ENCODE measurements at places on chromosomes 5 and 9. TPM values are rescaled to one million over a fixed set of nuclear protein-coding genes. Genes with fewer than 3 reads are reported as not detected.

Gene ACOT12
- total RNA-seq, result not detected

- no peaks in the 10 kb centered on the region for H3K36me3 ChIP-seq
- peaks cover 3% of the 10 kb centered on the region for H3K27me3 ChIP-seq
- no peak overlapping the region for H3K4me3 ChIP-seq
- H3K4me1 ChIP-seq, result peaks cover 10% of the 10 kb centered on the region
- no peak for DNase-seq
- no peak overlapping the region for H3K27ac ChIP-seq
These were observed 72.4 kb upstream of the UNC5A start for GRCh38 chr5:176737746-176738636.

GRCh38 chr9:94817291-94818177 lies 91.0 kb downstream of the AOPEP start:
- no peak overlapping the region for H3K27ac ChIP-seq
- H3K36me3 ChIP-seq, result no peaks in the 10 kb centered on the region
- no peak overlapping the region for H3K4me3 ChIP-seq
- H3K4me1 ChIP-seq, result no peaks in the 10 kb centered on the region
- no peak for DNase-seq
- no peaks in the 10 kb centered on the region for H3K27me3 ChIP-seq

GRCh38 chr5:83450183-83450966 lies 21.2 kb upstream of the VCAN start:
- DNase-seq, result no peak
- H3K27me3 ChIP-seq, result no peaks in the 10 kb centered on the region
- H3K4me1 ChIP-seq, result no peaks in the 10 kb centered on the region

DNA sequence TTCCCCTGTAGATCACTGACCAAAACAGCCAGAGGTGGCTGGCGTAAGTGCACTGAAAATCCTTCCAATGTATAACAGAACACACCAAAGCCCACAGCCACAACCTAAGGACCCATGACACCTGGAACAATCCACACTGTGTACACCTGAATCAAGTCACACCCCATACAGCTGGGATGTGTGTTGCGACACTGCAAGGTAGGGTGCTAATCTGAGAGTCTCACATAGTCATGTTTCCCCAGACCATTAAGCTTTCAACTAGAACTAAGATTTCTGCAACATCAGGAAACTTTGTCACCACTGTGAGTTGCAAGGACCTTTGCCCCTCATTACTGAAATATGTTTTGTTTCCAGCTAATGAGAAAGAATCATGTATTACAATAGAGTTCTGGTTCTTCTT lies 59.4 kb downstream of the MED27 start:
- no peaks in the 10 kb centered on the region for H3K36me3 ChIP-seq
- no peaks in the 10 kb centered on the region for H3K27me3 ChIP-seq
- no peaks in the 10 kb centered on the region for H3K4me1 ChIP-seq

DNA sequence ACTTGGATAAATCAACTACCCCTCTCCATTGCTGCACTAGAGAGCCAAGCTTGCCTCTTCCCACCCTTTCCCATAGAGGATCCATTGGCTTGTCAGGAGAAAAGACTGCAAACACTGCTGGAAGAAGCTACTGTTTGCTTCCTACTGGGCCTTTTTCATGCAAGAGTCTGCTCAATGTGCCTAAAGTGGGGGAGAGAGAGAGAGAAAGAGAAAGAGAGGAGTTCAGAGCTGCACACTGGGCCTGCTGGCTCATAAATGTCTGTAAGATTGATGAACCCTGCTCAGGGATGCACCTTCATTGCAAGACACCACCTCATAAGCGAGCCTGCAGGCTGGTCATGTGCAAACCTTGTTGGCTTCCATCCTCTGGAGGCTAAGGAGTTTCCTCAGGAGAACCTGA lies 269.4 kb downstream of the ZNF608 start:
- no peaks in the 10 kb centered on the region for H3K4me1 ChIP-seq
- H3K36me3 ChIP-seq, result no peaks in the 10 kb centered on the region
- H3K27ac ChIP-seq, result no peak overlapping the region
- H3K4me3 ChIP-seq, result no peak overlapping the region
- no peak for DNase-seq
- no peaks in the 10 kb centered on the region for H3K27me3 ChIP-seq

GRCh38 chr9:109935406-109936087 lies 155.5 kb downstream of the PALM2AKAP2 start:
- H3K27me3 ChIP-seq, result no peaks in the 10 kb centered on the region
- no peaks in the 10 kb centered on the region for H3K4me1 ChIP-seq
- no peak overlapping the region for H3K27ac ChIP-seq
- no peaks in the 10 kb centered on the region for H3K36me3 ChIP-seq

DNA sequence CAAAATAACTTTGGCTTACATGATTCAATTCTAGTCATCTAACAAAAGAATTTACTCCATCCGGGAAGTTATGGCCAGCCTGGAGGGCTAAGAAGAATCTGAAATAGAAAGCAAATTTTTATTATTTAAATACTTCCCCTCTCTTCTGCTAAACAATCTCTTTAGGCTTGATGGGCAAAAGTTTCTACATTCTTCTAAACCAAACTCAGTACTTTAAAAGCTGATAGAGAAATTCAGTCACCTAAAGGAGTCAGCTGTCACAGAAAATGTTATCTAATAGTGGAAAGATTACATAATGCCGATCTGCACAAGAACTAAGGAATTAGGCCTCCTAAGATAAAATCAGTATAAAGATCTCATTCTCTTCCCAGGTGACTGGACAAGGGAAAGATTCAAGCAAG lies 32.4 kb downstream of the GNAQ start:
- H3K4me1 ChIP-seq, result no peaks in the 10 kb centered on the region
- no peak overlapping the region for H3K4me3 ChIP-seq
- no peaks in the 10 kb centered on the region for H3K27me3 ChIP-seq
- no peak overlapping the region for H3K27ac ChIP-seq

GRCh38 chr5:110086658-110087388 lies 397.1 kb downstream of the MAN2A1 start:
- no peaks in the 10 kb centered on the region for H3K36me3 ChIP-seq
- no peaks in the 10 kb centered on the region for H3K4me1 ChIP-seq
- DNase-seq, result peak; percentile 40
- H3K4me3 ChIP-seq, result no peak overlapping the region

Gene SLC34A3
- total RNA-seq, result not detected

- H3K4me3 ChIP-seq, result no peak overlapping the region
- no peaks in the 10 kb centered on the region for H3K36me3 ChIP-seq
- peak overlapping the region; percentile 37 for H3K27ac ChIP-seq
These were observed 86.5 kb downstream of the CEMIP2 start for GRCh38 chr9:71681708-71682272.

GRCh38 chr9:36174731-36175130 lies 5.5 kb downstream of the CCIN start:
- H3K27ac ChIP-seq, result no peak overlapping the region
- no peaks in the 10 kb centered on the region for H3K4me1 ChIP-seq
- H3K27me3 ChIP-seq, result no peaks in the 10 kb centered on the region
- DNase-seq, result no peak

GRCh38 chr5:140075371-140075770 lies 32.3 kb upstream of the NRG2 start:
- no peak overlapping the region for H3K27ac ChIP-seq
- H3K4me1 ChIP-seq, result no peaks in the 10 kb centered on the region
- no peak for DNase-seq
- H3K27me3 ChIP-seq, result peaks cover 7% of the 10 kb centered on the region

DNA sequence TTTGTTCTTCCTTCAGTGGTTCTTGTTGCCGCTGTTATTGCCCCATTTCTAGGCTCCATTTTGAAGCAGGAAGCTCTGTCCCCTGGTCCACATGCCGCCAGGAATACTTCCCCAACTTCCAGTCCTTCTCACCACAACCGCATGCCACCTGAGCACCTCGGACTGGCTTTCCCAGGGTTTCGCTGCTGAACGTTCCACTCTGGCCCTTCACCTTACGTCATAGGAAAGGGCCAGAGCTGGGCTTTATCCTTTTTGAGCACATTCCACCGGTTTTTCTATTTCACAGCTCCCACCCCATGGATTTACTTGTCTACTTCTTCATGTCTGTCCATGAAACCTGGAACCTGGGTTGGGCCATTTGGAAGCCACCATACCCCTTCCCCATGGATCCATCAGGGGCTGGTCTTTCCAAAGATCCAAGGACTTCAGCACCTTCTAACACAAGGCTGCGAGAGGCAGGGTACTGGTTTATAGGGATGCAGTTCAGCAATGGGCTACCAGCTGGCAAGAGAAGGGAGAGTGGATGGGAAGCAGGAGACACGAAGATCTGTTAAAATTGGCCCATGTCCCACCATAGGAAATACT lies 557.4 kb downstream of the BNC2 start:
- H3K36me3 ChIP-seq, result no peaks in the 10 kb centered on the region
- H3K4me3 ChIP-seq, result no peak overlapping the region
- H3K27me3 ChIP-seq, result no peaks in the 10 kb centered on the region
- no peak overlapping the region for H3K27ac ChIP-seq
- no peak for DNase-seq

DNA sequence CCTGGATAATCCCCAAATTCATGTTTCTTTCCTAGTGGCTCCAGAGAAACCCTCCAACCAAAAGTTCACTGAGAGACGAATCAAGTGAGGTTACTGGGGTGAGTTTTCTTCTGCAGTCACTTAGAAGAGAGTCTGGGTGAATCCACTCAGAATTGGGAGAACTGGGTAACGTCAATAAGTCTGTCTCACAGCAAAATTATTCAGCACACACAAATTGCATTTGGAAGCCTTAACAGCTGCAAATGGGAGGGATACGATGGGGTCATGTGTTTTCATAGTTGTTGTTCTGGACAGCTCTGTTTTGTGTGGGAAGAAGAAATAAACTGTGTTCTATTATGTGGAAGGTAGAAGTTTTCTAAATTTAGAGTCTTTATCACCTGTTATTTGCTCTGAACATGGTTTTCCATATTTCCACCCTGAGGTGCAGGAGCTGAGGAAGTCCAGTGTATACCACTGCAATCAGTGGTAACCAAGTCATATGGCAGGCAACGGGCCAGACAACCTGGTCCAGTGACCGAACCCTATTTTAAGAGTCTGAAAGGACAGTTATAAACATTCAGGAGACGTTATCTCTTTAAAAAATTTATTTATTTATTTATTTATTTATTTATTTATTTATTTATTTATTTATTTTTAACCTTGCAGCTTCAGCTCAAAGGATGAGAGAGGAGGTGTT lies 21.9 kb downstream of the MARCHF3 start:
- H3K27ac ChIP-seq, result no peak overlapping the region
- DNase-seq, result no peak
- no peaks in the 10 kb centered on the region for H3K27me3 ChIP-seq
- no peaks in the 10 kb centered on the region for H3K36me3 ChIP-seq
- H3K4me3 ChIP-seq, result no peak overlapping the region
- peaks cover 3% of the 10 kb centered on the region for H3K4me1 ChIP-seq

- DNase-seq, result no peak
- H3K27me3 ChIP-seq, result no peaks in the 10 kb centered on the region
- no peak overlapping the region for H3K4me3 ChIP-seq
- H3K4me1 ChIP-seq, result no peaks in the 10 kb centered on the region
These were observed 162.6 kb downstream of the CPLANE1 start for GRCh38 chr5:37086466-37087173.

Gene AP3S1
- 35.5 TPM for total RNA-seq

Gene SLCO4C1
- total RNA-seq, result 30.9 TPM

DNA sequence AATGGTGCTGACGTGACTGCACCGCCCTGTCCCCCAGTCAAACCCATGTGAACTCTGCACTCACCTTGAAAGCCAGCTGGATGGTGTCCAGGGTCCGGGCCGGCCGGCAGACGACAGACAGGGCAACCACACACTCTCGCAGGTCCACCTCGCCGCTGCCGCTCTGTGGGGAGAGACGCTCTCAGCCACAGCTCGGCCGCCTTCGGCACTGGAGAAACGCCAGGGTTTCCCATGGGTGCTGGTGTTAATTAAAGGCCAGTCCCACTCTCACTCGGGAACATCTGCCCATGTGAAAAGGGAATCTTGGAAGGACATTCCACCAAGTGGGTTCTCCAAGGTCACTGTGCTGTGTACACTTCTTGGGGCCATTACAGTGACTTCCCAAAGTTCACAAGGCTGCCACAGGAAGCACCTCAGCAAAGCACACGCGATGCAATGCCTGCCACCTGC lies 25.5 kb upstream of the SLC6A3 start:
- DNase-seq, result no peak
- H3K4me3 ChIP-seq, result no peak overlapping the region
- peaks cover 76% of the 10 kb centered on the region for H3K36me3 ChIP-seq
- no peaks in the 10 kb centered on the region for H3K27me3 ChIP-seq

DNA sequence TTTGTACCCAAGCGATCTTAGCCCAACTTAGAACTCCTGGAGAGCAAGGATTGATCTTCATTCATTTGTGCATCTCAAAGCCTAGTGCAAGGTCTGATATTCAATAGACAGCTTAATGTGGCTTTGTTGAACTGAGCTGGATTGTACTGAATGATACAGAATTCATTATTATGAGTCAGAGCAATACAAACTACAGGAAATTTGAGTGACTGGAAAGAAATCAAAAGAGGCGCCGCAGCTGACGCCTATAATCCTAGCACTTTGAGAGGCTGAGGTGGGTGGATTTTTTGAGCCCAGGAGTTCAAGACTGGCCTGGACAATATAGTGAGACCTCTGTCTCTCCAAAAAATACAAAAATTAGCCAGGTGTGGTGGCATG lies 58.6 kb downstream of the ENC1 start:
- DNase-seq, result no peak
- no peak overlapping the region for H3K27ac ChIP-seq
- no peaks in the 10 kb centered on the region for H3K36me3 ChIP-seq
- H3K4me1 ChIP-seq, result peaks cover 24% of the 10 kb centered on the region
- no peak overlapping the region for H3K4me3 ChIP-seq

- no peaks in the 10 kb centered on the region for H3K27me3 ChIP-seq
- no peak overlapping the region for H3K27ac ChIP-seq
- DNase-seq, result no peak
- H3K36me3 ChIP-seq, result no peaks in the 10 kb centered on the region
- no peak overlapping the region for H3K4me3 ChIP-seq
- peaks cover 11% of the 10 kb centered on the region for H3K4me1 ChIP-seq
These were observed 21.4 kb upstream of the JAKMIP2 start for GRCh38 chr5:147803926-147804325.

DNA sequence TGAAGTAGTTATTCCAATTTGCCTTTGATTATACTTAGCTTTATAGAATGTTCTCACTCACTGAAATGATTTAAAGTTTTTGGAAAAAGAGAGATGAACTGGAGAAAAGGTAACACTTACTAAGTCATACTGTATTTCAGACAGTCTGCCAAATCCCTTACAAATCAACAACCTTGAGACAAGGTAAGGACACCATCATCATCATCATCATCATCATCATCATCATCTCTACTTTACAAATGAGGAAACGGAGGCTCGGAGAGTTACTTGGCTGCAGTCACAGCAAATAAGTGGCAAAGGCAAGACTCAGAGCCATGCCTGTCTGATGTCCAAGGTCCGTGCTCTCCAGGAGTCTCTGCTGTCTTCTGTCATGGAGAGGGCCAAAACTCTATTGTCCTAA lies 9.4 kb downstream of the GDA start:
- no peaks in the 10 kb centered on the region for H3K27me3 ChIP-seq
- DNase-seq, result no peak
- H3K36me3 ChIP-seq, result no peaks in the 10 kb centered on the region
- H3K27ac ChIP-seq, result no peak overlapping the region

- no peaks in the 10 kb centered on the region for H3K36me3 ChIP-seq
- no peak for DNase-seq
- no peaks in the 10 kb centered on the region for H3K27me3 ChIP-seq
- no peak overlapping the region for H3K4me3 ChIP-seq
- H3K4me1 ChIP-seq, result no peaks in the 10 kb centered on the region
These were observed 55.3 kb upstream of the NUDT12 start for GRCh38 chr5:103617913-103618312.

Gene PPP3R2
- not detected for total RNA-seq

- H3K4me1 ChIP-seq, result no peaks in the 10 kb centered on the region
- H3K27me3 ChIP-seq, result no peaks in the 10 kb centered on the region
- no peak for DNase-seq
- H3K4me3 ChIP-seq, result no peak overlapping the region
- H3K27ac ChIP-seq, result no peak overlapping the region
These were observed 305.9 kb downstream of the SLIT3 start for GRCh38 chr5:168995024-168995423.

Gene PCDHGB2
- total RNA-seq, result 0.49 TPM

Gene PLAC8L1
- total RNA-seq, result not detected

Gene PCDHGA6
- total RNA-seq, result 0.21 TPM
